ENCODE measurements at places on chromosomes 2 and 18. TPM values are rescaled to one million over a fixed set of nuclear protein-coding genes. Genes with fewer than 3 reads are reported as not detected.

DNA sequence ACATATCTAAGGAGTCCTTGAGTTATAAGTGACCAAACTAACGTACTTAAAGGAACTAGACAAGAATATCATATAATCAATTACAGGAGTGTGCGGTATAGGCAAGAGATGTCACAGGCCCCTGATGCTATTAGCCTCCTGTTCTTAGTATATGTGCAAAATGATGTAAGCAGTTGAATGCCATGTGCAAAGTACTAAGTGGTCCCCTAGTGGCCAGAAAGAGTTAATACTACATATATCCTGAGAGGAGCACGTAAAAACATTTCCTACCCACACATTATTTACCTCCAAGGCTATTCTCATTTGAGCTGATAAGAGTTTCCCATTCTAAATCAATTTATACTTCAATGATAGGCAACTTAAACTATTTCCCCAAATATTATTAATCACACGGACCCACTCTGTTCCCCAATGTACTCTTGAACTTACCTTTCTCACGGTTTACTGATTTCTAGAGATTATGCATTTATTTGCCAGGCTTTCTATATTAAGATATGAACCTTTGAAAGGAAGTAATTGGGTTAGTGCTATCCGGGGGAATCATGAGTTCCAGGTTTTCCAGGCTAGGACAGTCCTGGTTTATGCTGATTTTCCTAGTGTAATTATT, 158.0 kb upstream of the KLHL14 start:
- no peak for DNase-seq

DNA sequence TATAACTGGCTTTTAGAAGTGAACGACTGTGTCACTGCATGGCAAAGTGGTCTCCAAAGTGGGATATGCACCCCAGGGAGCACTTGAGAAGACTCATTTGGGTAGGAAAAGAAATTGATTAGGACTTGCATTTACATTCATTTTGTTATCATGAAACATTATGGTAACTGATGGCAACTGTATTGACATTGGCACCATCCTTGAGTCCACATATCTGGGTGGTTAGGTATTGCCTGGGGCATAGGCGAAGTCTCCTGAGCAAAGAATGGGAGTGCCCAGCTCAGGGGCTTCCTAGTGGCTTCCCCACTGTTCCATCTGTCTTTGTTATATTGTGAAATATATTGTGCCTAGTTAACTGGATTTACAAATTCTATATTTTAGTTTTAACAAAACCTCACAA, 29.2 kb downstream of the SPATS2L start:
- no peak for DNase-seq

The MOGAT1 gene
- not detected for total RNA-seq

The PIEZO2 gene
- total RNA-seq = 4.1 TPM

- DNase-seq = peak; percentile 0
Measured at GRCh38 chr2:19881221-19881907, 20.4 kb downstream of the TTC32 start.

The LYPD6 gene
- total RNA-seq = 2.3 TPM

The EPG5 gene
- total RNA-seq = 21.5 TPM

DNA sequence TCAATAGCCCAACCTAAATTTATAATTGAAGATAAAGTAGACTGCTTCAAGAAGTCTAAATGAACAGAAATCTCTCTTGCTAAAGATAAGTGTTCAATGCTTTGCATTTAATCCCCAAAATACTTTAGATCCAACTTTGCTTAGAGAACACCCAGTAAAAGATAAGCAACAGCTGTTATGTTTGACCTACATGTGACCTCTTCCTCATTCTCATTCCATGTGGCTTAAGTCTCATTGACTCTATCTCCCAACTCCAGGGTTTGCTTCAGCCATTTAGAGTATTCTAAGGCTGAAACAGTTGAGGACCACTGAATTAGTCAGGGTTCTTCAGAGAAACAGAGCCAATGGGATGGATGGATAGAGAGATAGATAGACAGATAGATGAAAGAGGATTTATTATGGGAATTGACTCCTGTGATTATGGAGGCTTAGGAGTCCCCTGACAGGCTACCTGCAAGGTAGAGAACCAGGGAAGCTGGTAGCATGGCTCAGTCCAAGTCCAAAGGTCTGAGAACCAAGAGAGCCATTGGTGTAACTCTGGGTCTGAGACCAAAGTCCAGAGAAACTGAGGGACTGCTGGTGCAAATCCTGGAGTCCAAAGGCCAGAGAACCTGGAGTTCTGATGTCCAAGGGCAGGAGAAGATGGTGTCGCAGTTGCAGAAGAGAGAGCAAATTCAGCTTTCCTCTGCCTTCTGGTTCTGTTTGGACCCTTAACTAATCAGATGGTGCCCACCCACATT, 32.1 kb downstream of the CRYGD start:
- no peak for DNase-seq

The KCNG2 gene
- total RNA-seq = not detected

GRCh38 chr18:77199707-77200106, 49.9 kb upstream of the GALR1 start:
- no peak for DNase-seq

GRCh38 chr2:132896073-132896472, 226.1 kb upstream of the LYPD1 start:
- no peak for DNase-seq

The RNF181 gene
- 161 TPM for total RNA-seq

The NCKAP5 gene
- total RNA-seq = 7.1 TPM

DNA sequence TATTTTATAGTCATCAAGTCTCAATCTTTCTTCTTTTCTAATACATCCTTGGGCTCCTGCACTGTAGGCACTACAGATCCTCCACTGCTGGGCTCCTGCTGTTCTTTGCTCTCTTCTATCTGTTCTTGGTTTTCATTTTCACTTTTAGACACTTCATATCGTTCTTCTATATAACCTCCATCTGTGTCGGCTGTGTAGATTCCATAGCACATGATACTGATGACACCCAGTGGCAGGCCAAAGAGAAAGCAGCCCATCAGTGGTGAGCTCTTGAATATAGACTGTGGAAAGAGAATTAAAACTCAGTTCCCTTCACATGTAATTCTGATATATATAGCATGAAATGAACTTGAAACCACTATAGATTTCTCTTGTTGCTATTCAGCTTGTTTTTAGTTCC, 38.0 kb downstream of the TMX3 start:
- no peak for DNase-seq

The RTTN gene
- total RNA-seq = 8.4 TPM

The ANKRD29 gene
- total RNA-seq = 5.6 TPM

DNA sequence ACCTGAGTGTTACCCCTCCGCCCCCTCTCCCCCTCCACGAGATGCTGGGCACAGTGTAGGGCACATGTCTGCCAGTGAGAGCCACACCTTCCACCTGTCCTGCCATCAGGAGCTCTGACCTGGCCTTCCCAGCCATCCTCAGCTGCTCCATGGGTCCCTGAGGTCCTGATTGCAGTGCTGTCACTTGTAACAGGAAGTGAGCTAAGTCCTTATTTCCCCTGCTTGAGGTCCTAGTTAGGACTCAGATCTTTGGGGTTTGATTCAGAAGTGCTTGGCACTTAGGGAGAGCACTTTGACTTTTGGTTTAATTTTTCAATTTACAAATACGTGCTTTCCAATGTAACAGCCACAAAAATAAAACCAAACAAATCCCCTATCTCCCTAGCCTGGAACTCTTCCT, 125.5 kb downstream of the WDSUB1 start:
- no peak for DNase-seq

The IL36RN gene
- total RNA-seq = not detected

The DYTN gene
- total RNA-seq = not detected

DNA sequence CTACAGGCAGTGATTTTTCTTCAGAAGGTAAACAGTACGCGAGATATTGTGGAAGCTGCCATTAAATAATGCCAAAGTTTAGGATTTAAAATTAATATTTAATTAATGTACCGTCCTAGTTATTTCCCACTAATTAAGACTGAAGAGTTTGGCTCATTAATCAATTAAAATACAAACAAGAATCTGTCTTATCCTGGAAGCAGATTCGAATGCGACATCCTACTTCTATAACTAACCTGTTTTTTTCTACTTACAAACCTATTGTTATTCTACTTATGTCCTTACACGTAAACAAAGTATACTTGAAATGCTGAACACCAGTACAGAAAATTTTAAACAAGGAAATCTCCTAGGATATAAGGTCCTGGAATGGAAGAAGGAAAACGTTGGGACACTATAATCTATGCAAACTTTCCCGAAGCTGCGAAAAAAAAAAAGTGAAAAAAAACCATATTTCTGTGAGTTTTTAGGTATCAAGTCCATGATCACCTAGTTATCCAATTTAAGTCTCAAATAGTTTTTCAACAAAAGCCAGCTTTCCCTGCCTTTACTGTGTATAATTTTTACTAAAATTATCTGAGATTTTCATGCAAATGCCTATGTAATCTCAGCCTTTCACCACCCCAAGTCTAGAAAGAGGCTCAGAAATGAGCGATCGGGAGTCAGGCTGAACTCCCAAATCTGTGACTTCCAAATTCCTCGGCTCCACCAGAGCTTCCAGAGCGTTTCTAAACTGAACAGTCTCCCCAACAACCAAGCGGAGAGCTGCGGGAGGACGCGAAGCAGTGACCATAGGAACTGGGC, 1.2 kb upstream of the C2orf15 start:
- DNase-seq = no peak

DNA sequence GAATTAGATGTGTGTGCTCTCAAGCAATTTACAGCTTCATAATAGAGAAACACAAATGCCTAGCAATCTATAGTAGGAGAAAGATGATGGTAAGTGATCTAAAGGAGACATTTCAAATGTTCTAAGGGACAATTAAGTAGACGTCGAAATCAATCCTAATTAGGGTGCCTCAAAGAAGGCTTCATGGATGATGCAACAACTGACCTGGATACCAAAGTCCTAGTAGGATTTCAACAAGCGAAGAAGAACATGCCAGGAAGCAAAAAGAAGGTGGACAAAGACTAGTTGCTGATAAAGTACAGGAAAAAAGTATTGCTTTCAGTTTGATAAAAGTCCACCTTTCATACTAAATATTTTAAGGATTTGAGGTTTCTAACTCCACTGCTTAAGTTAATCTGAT, 12.5 kb downstream of the FIGN start:
- DNase-seq = no peak

DNA sequence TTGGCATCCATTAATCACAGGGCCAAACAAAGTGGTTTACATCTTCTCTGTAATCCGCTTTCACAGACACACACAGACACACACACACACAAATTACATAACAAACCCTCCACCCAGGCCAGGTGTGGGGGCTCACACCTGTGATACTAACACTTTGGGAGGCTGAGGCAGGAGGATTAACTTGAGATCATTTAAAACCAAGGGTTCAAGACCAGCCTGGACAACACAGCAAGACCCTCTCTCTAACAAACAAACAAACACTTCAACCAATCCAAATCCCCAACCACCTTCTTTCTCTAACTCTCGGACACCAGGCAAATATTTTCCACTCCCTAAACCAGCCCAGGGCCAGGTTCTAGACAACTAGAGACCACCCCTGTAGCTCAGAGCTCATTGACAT, 79.5 kb upstream of the XPO1 start:
- no peak for DNase-seq

- no peak for DNase-seq
Measured at GRCh38 chr18:7940971-7941370, 373.9 kb downstream of the PTPRM start.

DNA sequence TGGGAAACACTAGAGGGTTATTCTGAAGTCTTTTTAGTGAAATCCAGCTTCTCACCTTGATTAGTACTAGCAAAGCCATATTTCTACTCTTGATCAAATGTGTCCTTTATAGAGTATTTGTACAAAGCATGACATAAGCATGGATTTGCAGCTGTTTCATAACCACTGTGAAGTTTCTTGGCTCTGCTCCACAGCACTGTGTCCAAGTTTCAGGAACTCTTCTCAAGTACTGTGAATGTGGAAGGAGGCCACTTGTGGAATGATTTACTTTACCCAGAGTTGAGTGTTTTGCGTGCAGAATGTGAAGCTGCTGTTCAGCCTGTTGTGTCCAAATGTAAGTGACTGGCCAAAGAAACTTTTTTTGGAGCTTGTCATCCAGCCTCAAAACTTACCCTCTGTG, 16.2 kb upstream of the MAPRE2 start:
- DNase-seq = peak; percentile 34

DNA sequence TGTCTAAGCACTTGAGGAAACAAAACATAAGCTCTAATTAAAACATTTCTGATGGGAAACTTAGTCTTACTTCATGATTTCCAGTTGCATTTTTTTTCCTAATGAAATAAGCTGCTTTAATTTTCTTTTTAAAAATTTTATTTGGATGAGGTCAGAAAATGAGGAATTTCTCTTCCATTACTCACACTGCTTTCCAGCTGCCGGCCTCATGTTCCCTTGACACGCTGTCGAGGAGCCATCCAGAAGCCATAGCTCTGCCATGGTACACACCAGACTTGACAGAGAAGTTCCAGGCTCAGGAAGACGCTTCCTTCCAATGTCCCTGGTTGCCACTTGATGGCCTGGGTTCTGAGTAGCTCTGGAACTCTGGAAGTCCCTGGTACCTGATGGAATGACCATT, 12.1 kb upstream of the MAPRE2 start:
- DNase-seq = no peak

GRCh38 chr2:216724190-216724589, 28.8 kb upstream of the IGFBP5 start:
- DNase-seq = peak; percentile 24

DNA sequence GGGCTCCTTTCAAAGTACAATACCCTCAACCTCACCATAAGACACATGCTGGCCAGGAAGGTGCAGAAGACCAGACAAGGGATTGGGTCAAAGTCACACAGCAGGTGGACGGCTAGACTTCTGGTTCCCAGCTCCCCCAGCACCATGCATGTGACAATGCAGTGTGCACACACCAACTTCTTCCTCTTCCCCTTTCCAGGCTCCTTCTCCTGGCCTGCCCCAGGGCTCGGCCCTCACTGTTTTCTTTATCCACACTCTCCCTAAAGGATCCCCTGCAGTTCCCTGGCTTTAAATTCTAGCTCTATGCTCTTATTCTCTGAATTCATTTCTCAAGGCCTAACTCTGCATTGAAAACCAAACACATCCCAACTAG, 82.3 kb downstream of the LOXHD1 start:
- DNase-seq = no peak

GRCh38 chr2:221752781-221753180, 180.7 kb upstream of the EPHA4 start:
- DNase-seq = no peak

- no peak for DNase-seq
Measured at GRCh38 chr18:40739029-40739428, 1216.0 kb upstream of the PIK3C3 start.

The GRP gene
- total RNA-seq = 1.4 TPM

GRCh38 chr2:181675254-181675653, 5.1 kb downstream of the NEUROD1 start:
- no peak for DNase-seq

Measured in prostate gland (tissue), 2 donors.